ENCODE measurements at places on chromosomes 12 and 14.
A peak's percentile ranks its signal among the peaks of the same experiment; 100 is the strongest.

DNA sequence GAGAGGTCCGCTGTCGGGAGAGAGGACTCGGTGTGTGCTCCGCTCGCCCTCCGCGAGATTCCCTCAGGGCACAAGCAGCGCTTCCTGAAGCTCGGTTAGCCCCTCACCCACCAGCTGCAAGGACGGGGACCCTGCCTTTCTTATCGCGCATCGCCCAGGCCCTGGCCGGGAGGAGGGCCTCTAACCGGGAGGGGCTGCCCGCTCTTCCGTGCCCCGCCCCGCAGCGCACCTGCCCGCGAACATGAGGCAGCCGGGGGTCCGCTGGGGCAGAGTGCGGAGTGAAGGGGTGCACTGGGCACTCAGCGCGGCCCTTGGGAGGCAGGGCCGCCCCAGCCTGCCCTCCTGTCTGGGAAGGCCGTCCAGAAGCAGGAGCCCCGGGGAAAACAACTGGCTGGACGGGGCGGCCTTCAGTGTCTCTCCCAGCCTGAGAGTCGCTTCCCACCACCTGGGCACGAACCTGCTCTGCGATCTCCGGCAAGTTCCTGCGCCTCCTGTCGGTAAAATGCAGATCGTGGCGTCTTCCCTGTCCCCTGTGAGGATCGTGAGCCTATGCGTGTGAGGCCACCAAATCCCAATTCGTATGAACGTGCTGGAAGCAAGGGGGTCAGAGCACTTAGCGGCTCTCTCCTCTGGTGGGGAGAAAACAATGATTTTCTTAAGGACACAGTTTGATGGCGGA lies 28.0 kb upstream of the ADIPOR2 start:
- DNase-seq: no peak

- DNase-seq: no peak
These were observed 23.4 kb downstream of the KIF26A start for GRCh38 chr14:104161602-104162367.

- no peak for DNase-seq
These were observed 39.2 kb downstream of the ZFP36L1 start for GRCh38 chr14:68753690-68754089.

GRCh38 chr12:125089083-125089482 lies 23.8 kb downstream of the AACS start:
- no peak for DNase-seq

- DNase-seq: peak; percentile 57
These were observed 25.7 kb downstream of the FGF23 start for GRCh38 chr12:4353785-4354208.

DNA sequence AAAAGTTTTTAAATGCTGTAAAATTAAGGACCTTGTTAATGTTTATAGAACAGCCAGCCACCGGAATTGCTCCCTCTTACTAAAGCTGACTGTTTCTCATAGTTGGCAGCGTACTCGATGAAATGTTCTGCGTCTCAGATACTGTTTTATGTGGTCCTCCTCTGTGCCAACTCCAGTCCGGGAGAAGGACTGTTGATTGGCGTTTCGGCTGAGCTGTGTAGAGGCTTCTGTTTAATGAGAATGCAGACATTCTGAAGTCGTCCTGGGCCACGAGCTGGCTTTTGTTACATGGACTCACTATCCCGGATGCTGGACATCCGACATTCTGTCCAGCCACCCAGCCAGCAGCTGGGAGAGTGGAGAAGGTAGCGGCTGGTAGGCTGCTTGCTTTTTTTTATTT lies 75.4 kb downstream of the WDR20 start:
- no peak for DNase-seq

- DNase-seq: no peak
These were observed 30.1 kb downstream of the SLC35F4 start for GRCh38 chr14:57835766-57836165.

DNA sequence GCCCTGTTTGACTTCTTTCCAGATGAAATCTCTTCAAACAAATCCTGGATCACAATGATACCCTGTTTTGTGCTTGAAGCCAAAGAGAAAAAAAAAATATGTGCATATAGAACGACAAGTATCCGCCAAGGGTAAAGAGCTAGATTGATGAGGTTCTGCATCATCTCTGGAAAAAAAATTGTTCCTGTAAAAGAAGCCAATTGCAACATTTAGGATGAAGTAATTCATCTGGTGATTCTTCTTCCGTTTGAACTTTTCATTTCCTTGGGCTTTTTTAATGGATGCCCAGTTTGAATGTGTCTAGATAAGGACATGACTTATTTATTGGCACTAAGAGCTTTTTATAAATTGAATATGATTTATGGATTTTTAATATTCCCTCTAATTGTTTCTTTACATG lies 38.1 kb upstream of the NPAS3 start:
- no peak for DNase-seq

DNA sequence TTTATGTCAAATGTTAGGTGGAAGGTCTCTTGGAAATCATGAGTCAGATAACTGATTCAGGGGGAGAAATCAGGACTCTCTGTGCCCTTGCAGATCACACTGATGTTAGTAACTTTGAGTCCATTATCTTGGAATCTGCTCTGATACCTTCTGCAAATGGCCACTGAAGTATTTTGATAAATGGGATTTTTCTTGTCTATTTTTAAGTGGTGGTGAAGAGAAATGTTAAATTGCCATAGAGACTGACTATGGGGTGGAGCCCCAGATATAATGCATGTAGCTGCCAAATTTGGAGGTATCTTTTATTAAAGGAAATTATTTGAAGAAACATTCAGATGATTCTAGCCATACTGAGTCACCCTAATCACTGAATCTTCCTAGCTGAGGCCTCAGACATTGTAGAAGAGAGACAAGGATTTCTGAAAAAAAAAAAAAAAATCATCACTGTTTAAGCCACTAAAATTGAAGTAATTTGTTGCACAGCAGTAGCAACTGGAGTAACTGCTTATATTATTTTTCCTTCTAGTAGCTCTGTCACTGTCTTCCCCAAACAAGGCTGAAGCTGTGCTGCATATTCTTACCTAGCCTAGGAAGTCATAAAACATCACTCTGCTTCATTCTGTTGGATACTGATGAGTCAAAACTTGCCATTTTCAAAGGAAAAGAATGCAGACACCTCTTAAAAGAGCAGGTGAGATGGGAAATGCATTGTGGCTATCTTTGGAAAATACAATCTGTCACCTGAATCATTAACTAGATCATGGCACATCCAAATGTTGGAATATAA lies 36.0 kb upstream of the CLEC14A start:
- no peak for DNase-seq

DNA sequence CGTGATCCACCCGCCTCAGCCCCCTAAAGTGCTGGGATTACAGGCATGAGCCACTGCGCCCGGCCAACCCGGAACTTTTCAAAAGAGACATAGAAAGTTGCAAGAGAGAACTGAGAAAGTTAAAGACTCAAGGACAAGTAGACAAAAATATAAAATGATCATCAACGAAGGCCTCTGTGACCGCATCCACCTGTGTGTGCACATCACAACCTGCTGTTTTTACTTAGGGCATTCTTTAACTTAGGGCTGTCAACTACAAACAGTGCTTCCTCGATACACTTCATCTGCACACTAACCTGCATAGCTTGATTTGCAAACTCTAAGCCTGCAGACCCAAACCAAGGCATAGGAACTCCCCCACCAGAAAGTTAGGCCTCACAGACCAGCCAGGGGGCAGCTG lies 14.8 kb downstream of the P2RX2 start:
- DNase-seq: no peak

DNA sequence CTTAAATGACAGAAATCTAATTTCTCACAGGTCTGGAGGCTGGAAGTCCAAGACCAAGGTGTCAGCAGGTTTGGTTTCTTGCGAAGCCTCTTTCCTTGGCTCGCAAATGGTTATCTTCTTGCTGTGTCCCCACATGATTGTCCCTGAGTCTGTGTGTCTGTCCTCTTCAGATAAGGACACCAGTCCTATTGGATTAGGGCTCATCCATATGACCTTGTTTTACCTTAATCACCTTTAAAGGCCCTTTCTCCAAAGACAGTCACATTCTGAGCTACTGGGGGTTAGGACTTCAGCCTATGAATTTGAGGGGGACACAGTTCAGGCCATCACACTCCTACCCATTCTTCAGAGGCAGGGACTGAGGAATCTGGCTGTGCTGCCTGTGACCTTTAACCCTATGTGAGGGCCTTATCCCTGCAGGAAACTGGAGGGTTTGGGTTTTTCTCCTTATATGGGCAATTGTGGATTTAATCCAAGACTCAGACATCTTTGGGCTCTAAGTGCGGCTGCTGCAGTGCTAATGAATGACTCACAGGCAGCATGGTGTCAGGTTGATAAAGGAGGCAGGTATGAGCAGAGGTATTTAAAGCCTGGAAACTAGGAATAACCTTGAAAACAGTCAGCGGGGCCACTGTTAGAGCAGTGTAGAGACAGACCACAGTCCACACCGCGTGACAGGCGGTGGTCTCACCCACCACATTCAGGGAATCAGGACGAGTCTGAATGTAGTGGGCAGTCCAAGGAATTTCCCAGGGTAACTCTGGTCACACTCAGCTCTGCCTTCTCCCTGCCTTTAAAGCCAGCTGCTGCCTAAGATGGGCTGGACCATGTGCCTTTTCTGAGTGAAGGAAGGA lies 10.2 kb downstream of the TPCN1 start:
- no peak for DNase-seq

- no peak for DNase-seq
These were observed 22.4 kb downstream of the DENND5B start for GRCh38 chr12:31568498-31568897.

- DNase-seq: no peak
These were observed 83.7 kb downstream of the PHETA1 start for GRCh38 chr12:111285200-111285599.

- DNase-seq: no peak
These were observed 59.3 kb downstream of the ABCC9 start for GRCh38 chr12:21881965-21882364.

DNA sequence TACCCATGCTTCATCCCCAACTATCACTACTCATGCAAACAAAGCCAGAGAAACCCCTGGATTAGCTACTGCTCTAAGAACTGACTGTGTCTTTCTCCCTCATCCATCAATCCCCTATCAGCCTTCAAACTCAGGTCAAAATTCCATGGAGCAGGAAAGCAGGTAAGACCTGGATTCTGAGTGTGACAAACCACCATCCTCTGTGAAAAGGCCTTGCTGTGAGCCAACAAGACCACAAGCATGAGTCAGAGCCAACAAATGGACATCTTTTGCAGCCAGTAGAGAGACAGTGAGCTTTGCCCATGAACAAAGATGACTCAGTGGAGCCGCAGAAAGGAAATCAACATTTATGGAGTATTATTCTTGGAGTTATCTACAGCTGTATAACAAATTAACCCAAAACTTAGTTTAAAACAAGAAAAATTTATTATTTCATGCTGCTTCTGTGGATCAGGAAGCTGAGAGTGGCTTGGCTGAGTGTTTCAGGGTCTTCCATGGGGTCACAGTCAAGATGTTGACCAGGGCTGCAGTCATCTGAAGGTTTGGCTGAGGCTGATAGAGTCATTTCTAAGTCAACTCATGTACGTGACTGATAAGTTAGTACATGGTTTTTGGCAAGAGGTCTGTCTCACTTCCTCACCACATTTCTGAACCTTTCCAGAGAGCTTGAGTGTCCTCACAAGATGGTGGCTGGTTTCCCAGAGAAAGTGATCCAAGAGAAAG lies 61.1 kb downstream of the PITPNM2 start:
- no peak for DNase-seq

- DNase-seq: peak; percentile 80
These were observed 25.2 kb upstream of the KRT78 start for GRCh38 chr12:52873832-52874572.

DNA sequence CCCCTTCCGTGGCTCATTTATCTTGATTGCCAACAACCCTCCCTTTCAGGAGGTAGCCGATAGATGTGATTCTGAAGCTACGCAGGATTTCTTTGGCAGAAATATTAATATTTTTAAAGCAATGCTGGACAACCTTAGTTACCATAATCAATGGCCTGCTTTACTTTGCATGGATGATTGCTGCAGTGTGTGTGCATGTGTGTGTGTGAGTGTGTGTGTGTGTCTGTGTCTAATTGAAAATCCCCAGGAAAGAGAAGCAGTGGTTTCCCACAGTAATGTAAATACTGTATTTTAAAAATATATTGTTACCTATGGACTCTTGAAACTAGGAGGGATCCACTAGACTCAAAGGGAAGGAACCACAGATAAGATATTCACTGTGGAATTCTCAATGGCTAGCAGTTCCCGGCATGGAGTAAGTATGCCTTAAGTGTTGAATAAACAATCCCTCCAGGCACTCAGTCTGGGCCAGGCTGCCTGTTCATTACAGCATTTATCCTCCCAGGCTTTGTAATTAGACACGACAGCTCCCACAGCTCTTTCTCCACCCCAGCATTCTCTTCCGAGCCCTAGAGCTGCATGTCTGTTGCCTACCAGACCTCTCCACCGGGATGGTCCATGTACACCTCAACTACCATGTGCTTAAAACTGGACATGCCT lies 22.5 kb upstream of the C14orf132 start:
- no peak for DNase-seq

DNA sequence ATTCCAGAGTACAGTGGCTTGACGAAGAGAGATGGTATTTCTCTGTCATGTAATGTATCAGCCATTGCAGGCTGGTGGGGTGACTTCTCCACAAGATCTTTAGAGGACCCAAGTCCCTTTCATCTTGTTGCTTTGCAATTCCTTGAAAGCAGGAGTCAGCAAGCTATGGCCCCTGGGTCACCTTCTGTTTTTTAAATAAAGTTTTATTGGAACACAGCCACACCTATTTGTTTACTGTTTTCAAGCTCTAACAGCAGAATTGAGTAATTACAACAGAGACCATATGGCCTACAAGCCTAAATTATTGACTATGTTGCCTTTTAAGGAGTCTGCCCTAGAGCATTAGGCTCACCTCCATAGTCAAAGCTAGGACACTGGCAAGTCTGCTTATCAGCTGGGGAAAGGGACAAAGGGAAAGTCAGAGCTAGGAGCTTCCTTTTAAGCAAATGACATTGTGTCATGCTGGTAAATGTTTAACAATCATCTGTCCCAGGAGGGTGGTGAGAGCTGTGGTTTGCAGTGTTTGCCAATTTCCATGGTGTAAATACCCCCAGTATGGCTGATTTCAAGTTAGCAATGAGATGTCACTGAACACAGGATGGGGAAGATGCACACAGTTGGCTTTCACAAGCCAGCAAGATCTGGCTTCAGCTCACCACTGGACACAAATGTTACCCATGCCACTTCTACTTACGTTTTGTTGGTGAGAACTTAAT lies 87.7 kb upstream of the PWP1 start:
- DNase-seq: no peak

Measured in activated CD8-positive, alpha-beta memory T cell treated with anti-CD3 and anti-CD28 coated beads, Interleukin-2, amount 50 U/mL, for 48 hours (primary cell).